Nasal cavity respiratory epithelium epithelial cell of viscerocranial mucosa (primary cell): ENCODE measurements at places on chromosomes 13 and 19. TPM values are rescaled to one million over a fixed set of nuclear protein-coding genes. Genes with fewer than 3 reads are reported as not detected.

The MAG gene
- not detected in 2 replicates for total RNA-seq

The AP1M1 gene
- total RNA-seq = 23.9 and 54.2 TPM in 2 replicates

The CD79A gene
- 0.07 TPM in 1 of 2 replicates, not detected in the other for total RNA-seq

The CLEC11A gene
- total RNA-seq = under 0.01 and 0.07 TPM in 2 replicates

The TMC4 gene
- 26.7 and 71.6 TPM in 2 replicates for total RNA-seq

The FCAR gene
- total RNA-seq = not detected in 2 replicates

The ATP12A gene
- total RNA-seq = 2.1 and 2.4 TPM in 2 replicates

The SOX1 gene
- not detected in 2 replicates for total RNA-seq

The ZNF223 gene
- total RNA-seq = 4.8 and 5.5 TPM in 2 replicates

The ZNF649 gene
- 14.0 and 17.0 TPM in 2 replicates for total RNA-seq

The KLK2 gene
- not detected in 2 replicates for total RNA-seq

The TMEM59L gene
- total RNA-seq = 0.14 and 1.0 TPM in 2 replicates

The PINLYP gene
- 0.50 and 1.4 TPM in 2 replicates for total RNA-seq

The MARK4 gene
- total RNA-seq = 6.8 and 40.3 TPM in 2 replicates

The LENG8 gene
- total RNA-seq = 14.7 and 52.6 TPM in 2 replicates

The ZNF132 gene
- total RNA-seq = 5.8 and 6.8 TPM in 2 replicates

The GSX1 gene
- not detected in 2 replicates for total RNA-seq

The DMWD gene
- 32.1 and 32.5 TPM in 2 replicates for total RNA-seq

The RNF113B gene
- total RNA-seq = not detected in 2 replicates

The PLPP2 gene
- 45.5 and 91.3 TPM in 2 replicates for total RNA-seq

The TSSK6 gene
- 3.6 and 4.4 TPM in 2 replicates for total RNA-seq

The APOC1 gene
- 0.43 TPM in 1 of 2 replicates, not detected in the other for total RNA-seq

The PGLYRP1 gene
- not detected in 2 replicates for total RNA-seq

The LYL1 gene
- 0.50 and 0.68 TPM in 2 replicates for total RNA-seq

The C5AR1 gene
- under 0.01 and 1.5 TPM in 2 replicates for total RNA-seq

The PLIN4 gene
- total RNA-seq = 2.4 and 12.9 TPM in 2 replicates

The RNF17 gene
- total RNA-seq = under 0.01 TPM in 1 of 2 replicates, not detected in the other

The ZMYM2 gene
- 66.0 and 104 TPM in 2 replicates for total RNA-seq

The NALCN gene
- total RNA-seq = 0.07 and 0.34 TPM in 2 replicates

The RHPN2 gene
- 11.6 and 17.1 TPM in 2 replicates for total RNA-seq

The PEAK3 gene
- not detected in 2 replicates for total RNA-seq

The MCEMP1 gene
- total RNA-seq = under 0.01 TPM in 1 of 2 replicates, not detected in the other

The GRK1 gene
- not detected in 2 replicates for total RNA-seq

The ZNF382 gene
- total RNA-seq = 4.1 and 5.8 TPM in 2 replicates

The KLF1 gene
- total RNA-seq = under 0.01 TPM in 1 of 2 replicates, not detected in the other

The KIRREL2 gene
- not detected in 2 replicates for total RNA-seq

The F10 gene
- total RNA-seq = not detected in 2 replicates

The TINCR gene
- 6.9 and 14.0 TPM in 2 replicates for total RNA-seq
